Lung microvascular endothelial cell (primary cell): ENCODE measurements at places on chromosomes 5 and 9. TPM values are rescaled to one million over a fixed set of nuclear protein-coding genes. Genes with fewer than 3 reads are reported as not detected.
A peak's percentile ranks its signal among the peaks of the same experiment; 100 is the strongest.

- no peak for DNase-seq
Measured at GRCh38 chr5:158270996-158271554, 412.1 kb upstream of the CLINT1 start.

DNA sequence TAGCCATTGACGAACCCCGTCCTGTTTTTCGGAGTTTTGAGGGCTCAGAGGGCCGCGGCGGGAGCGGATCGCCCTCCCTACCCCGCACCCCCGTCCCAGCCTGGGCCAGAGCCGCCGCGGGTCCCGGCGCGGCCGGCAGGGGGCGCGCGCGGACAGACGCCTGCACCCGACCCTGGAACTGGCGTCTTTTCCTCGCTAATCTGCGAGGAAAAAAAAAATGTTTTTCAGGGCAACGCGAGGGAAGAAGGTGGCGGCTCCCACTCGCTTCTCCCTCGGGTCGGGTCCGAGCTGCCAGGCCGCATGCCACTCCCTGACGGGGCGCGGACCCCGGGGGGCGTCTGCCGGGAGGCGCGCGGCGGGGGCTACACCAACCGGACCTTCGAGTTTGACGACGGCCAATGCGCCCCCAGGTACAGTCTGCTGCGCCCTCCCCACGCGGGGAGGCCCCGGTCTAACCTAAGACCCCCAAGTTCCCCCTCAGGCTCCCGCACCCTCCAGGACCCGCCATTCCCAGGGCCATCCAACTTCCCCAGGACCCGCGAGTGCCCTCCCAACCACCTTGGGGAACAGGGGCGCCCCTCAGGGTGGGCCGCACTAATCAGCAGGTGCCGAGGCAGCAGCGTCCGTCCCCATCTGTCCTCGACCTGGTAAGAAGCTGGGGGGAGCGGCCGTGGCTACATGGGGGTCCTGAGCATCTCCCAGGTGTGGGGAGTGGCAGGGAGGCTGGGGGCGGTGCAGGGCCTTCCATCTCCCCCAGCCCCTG, at the start of gene KCNT1:
Gene KCNT1 (plus strand): TSS at position 227 of the 763 bp plus-strand sequence. CDS start 74 bp downstream, at position 301.
- DNase-seq = peak; percentile 53

- DNase-seq = no peak
Measured at GRCh38 chr9:90578126-90578815, 64.4 kb downstream of the DIRAS2 start.

- no peak for DNase-seq
Measured at GRCh38 chr5:27290172-27290571, 251.8 kb upstream of the CDH9 start.

- no peak for DNase-seq
Measured at GRCh38 chr5:9490494-9491097, 55.3 kb downstream of the SEMA5A start.

DNA sequence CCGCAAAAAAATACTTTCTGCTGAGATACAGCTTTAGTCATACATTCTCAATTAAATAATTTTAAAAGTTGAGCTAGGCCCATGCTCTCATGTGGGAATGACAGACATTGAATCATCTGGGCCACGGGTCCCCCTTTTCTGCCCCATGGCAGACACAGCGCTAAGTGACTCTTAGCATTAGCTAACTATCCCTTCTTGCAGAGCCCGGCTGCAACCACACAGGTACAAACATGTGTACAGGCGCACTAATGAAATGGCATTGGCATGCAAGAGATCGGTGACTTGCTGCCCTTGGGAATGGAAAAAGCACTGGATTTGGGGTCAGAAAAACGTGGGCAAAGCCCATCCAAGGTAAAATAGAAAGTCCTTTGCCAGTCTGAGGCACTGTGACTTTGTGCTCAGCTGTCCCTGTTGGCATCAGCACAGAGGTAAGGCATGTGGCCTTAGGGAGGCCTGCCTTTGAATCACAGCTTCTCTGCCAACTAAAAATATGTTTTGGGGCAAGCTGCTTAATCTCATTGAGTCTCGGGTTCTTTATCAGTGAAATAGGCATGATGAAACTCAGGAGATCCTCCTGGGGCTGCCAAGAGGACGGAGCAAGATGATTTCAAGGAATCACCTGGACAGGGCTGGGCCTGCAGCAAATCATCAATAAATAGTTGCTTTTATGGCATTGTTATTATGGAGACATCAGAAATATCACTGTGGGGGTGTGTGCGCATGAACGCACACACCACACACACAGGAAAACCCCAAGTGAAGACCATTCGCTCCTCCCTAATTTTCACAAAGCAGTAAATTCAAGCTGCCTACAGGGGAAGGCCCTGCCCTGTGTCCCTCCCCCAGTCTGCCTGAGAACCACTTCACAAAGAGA, 54.2 kb downstream of the WHRN start:
- no peak for DNase-seq

GRCh38 chr5:159241946-159242552, 21.0 kb upstream of the UBLCP1 start:
- no peak for DNase-seq

DNA sequence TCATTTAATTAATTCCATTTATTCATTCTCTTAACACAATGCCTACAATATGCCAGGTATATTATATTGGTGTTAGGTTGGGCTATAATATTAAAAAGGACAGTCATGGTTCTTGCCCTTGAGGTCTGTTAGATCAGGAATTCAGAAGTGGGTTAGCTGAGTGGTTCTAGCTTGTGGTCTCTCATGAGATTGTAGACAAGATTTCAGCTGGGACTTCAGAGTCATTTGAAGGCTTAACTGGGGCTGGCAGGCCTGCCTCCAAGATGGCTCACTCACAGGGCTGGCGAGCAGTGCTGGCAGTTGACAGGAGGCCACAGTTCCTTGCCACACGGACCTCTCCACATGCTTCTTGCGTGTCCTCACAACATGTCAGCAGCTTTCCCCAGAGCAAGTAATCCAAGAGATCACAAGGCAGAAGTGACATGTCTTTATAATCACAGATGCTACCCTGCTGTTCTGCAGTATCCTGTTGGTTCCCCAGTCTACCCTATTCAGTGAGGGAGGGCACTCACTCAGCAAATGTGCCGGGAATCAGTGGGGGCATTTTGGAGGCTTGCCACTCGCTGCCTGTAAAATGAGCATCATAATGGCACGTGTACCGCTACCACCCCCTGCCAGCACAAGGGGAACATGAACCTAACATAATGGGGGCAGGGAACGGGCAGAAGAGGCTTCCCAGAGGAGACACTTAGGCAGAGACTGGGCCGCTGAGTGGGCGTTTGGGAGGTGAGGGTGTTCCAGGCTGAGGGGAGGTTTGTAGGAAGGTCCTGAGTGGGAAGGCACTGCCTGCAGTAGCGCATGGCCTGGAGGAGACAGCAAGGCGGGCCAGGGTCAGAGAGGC, 70.0 kb downstream of the EXOSC2 start:
- DNase-seq = no peak

GRCh38 chr9:114674798-114675540, 7.0 kb downstream of the TEX48 start:
- no peak for DNase-seq

DNA sequence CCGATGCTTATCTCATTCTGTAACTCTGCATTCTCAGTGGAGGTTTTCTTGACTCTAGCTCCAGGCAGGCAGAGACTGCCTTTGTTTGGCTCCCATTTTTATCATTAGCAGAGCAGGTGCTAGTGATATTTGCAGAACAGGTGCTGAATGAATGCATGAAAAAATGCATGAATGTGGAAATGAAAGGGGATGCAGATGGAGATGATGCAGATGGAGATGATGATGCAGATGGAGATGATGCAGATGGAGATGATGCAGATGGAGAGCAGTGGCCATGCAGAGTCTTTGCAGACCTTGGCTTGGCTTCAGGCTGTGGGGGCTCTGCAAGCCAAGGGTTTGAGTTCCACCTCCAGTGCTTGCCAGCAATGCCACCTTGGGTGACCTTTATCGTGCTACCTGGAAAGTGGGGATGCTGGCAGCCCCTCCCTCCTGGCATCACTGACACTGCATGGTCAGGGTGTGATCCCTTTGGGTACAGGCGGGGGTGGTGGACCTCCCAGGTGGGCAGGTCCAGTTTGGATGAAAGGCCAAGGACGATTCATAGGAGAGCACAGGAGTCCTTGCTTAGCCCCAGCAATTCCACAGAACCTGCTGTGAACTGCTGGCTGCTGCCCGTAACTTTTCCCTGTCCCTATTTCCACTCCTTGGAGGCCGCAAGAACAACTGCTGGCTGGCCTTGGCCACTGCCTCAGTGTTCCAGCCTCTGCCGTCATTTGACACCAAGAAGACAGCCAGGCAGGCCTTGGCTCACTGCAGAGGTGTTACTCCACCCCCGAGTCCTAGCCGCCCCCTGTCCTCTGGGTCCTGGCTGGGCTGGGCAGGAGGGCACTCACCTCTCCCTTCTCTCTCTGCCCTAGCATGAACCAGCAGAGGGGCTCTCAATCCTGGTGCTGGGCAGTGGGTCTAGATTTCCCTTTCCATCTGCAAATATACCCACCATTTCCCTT, 33.0 kb downstream of the ERGIC1 start:
- no peak for DNase-seq

DNA sequence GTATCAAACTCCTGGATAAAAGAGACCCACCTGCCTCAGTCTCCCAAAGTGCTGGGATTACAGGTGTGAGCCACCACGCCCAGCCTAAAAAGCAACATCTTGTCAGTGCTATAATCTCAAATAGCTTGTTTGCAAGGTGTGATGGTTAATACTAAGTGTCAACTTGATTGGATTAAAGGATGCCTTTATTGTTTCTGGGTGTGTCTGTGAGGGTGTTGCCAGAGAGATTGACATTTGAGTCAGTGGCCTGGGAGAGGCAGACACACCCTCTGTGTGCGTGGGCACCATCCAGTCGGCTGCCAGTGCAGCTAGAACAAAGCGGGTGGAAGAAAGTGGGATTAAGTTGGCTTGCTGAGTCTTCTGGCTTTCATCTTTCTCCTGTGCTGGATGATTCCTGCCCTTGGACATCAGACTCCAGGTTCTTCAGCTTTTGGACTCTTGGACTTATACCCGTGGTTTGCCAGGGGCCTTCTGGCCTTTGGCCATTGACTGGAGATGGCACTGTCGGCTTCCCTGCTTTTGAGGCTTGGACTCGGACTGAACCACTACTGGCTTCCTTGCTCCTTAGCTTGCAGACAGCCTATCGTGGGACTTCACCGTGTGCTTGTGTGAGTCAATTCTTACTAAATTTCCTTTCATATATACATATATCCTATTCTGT, 28.1 kb downstream of the TARS1 start:
- peak; percentile 16 for DNase-seq

GRCh38 chr9:23229890-23230317, 596.1 kb downstream of the ELAVL2 start:
- DNase-seq = no peak

DNA sequence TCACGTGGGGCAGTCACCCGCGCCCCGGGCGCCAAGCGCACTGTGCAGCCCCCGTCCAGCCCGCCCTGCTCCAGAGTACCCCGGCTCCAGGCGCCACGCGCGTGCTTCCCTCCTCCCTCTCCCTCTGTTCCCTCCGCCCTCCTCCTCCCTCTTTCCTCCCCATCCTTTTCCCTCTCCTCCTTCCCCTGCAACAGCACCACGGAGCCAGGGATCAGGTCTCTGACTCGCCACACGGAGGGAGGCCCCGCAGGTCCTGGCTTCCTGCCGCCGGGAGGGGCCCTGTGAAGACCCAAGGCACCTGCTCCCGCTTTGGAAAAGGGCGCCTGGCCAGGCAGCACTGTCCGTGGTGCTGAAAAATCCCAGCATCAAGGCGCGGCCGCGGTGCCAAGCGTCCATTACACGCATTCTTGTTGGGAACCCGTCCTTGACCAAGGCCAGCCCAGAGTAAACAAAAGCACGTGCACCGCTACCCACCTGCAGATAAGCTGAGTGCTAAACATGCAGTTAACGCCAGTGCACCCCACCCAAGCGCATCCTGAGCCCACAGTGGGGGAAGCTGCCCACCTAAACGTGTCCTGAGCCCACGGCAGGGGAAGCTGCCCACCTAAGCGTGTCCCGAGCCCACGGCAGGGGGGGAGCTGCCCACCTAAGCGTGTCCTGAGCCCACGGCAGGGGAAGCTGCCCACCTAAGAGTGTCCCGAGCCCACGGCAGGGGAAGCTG, 21.7 kb downstream of the SLC6A18 start:
- DNase-seq = peak; percentile 52

DNA sequence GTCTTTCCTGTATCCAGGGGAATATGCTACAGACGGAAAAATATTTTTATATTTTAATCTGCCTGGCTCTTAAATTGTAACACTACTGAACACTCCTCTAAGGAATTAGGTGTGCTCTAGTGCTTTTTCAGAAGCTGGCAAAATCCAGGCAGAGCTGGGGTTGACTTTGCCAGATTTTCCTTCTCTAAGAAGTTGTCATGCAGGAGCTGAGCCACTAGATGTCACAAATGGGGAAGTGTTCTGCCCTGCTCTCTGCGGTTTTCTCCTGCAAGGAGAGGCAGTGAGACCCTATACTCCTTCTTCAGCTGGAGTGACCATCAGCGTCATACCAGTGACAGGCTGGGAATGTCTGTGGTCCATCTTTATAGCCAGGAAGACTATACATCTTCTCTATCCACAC, 112.5 kb downstream of the HAPLN1 start:
- peak; percentile 62 for DNase-seq

- DNase-seq = no peak
Measured at GRCh38 chr5:149749481-149750365, 19.6 kb downstream of the PPARGC1B start.

DNA sequence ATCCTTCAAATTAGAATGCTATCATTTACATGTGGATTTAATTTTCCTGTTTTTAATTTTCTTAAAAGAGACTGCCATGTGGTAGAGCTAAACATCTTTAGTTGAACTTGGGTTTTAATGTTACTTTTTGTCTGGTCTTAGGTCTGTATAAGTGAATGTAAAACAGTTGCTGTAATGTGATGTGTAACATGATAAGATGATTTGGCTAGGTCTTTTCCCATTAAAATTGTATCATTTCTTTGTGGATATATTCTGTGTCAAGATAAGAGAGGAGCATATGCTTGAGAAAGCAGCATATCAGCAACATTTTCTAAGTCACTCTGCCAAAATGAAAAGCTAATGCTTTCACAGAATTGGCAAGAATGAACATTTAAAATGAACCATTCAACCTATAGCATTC, 18.5 kb downstream of the TMEM167A start:
- DNase-seq = no peak

DNA sequence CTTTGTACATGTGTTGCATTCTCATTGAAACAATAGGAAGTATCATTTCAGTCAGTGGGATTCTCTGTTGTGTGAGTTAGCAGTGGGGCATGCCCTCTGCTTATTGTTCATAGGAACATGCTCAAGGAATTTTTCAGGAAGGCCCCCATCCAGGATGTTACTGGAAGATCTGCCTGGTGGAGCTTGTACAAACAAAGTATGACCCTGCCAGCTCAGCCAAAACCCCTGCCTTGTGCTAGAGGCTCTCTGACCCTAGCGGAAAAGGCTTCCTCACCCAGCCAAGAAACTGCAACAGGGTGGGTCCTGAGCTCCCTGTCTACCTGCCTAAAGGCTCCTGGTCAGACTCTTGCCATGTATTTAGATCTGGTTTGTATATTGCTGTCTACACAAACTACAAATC, 43.2 kb downstream of the MRRF start:
- DNase-seq = peak; percentile 91

Gene PHYHD1
- 0.20 and 0.22 TPM in 2 replicates for total RNA-seq

Gene PRLR
- not detected in 2 replicates for total RNA-seq

Gene AGPAT2
- total RNA-seq = 18.8 and 41.0 TPM in 2 replicates

Gene GABBR2
- total RNA-seq = 1.2 and 5.9 TPM in 2 replicates

Gene TEK
- 56.9 and 108 TPM in 2 replicates for total RNA-seq

Gene RMRP
- total RNA-seq = 215,777 and 328,792 TPM in 2 replicates

Gene ENTPD2
- not detected in 2 replicates for total RNA-seq
